ENCODE measurements at places on chromosomes 13 and 19.

DNA sequence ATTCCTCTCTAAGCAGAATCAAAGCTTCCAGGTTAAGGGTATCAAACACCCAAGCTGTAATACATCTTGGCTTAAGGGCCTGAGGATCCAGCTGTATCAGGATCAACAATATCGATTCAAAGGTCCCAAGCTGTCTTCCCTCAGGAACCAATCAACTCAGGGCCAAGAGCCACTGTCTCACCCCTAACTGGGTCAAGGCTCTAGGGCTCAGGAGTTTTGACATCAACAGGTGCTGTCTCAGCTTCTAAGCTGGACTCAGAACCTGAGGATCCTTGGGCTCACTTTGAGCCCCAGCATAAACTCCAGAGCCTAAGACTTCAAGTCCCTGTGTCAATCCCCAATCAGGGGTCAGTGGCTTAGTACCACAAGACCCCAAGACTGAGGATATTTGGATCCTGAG, 917 bp downstream of the FBXW9 start:
- DNase-seq, result no peak

DNA sequence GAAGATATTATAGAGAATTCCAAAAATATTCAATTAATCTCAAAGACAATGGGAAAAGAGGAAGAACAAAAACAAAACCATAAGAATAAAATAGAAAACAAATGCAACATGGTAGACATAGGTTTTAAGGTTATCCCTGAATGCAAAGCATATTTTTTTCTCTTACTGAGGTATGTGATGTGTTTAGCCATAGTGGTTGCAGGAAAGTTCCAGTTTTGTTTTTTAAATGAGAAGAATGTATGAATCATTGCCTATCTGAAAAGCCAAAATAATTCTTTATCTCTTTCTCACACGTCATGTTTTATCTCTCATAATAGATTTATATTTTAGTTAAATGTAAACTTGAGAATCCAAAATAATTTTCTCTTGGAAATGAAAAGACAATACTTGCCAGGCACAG, 2591.7 kb upstream of the PCDH20 start:
- no peak for DNase-seq

DNA sequence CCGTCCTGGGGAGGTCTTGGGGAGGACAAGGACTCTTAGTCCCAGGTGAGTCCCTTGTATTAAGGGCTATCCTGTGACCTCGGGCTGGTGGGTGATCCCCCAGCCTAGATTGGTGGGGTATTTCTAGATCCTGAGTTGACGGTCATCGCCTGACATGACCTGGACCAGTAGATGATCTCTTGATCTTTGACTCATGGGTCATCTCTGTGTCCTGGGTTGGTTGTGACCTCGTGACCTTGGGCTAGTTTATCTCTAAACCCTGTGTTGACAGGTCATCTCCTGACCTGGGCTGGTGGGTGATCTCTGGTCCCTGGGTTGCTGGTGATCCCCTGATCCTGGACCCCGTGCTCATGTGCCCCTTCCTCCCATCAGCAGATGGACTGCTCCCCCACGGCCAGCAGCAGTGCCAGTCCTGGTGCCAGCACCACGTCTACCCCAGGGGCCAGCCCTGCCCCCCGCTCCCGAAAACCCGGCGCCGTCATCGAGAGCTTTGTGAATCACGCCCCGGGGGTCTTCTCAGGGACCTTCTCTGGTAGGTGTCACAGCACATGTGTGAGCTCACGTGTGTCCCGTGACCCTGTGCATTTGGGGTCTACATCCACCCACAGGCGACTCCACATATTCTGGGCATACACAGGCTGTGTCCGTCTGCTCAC, 6.3 kb downstream of the MIDN start:
- no peak for DNase-seq

DNA sequence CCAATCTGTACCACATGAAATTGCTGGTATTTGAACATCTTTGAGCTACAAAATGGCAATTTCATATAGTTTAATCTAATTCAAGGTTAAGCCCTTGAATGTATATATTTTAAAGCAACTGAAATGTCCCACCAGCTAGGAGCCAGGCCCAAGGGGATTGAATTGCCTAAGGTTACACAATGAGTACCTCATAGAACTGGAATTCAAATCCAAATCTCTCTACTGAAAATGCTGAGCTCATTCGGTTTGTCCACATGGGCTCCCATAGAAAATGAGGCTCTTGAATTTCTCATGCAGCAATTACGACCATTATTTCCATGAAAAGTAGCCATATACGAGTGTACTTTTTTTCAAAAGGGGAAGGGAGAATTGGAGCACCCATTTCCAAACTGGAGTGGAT, 31.5 kb upstream of the FNDC3A start:
- DNase-seq, result no peak

DNA sequence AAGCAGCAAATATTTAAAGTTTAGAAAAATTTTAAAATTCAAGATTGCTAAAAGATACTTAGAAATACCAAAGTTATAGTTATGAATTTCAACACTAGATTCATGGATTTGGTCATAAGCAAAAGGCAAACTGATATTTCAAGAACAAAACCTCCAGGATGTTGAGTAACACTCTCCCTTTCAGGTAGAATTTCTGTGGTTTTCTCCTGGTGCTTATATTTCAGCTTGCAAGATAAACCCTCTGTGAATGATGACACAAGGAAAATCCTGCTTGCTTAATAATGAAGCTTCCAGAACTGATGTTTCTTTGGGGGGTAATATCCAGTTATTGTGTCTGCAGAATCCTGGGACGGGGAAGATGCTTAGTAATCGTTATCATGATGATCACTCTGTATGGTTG, 320.3 kb upstream of the EDNRB start:
- DNase-seq, result no peak

- DNase-seq, result no peak
These were observed 29.1 kb downstream of the SHISA2 start for GRCh38 chr13:26022538-26023292.

- peak; percentile 22 for DNase-seq
These were observed 41.7 kb upstream of the CEACAM20 start for GRCh38 chr19:44570984-44571684.

DNA sequence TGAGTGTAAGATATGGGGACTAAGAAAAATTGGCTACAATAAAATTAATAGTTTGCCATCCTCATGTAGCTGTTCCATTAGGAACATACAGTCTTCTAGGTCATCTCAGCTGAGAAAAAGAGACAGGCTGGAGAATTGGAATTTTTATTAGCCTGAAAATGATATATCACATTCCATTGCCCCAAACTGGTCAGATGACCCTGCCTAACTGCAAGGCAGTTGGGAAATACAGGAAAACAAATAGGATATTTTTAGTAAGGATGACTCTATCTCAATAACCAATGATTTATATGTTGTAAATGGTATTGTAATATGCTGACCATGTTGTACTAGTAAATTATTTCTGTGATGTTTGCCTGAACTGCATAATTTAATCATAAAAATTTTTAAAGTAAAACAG, 673.8 kb downstream of the PCDH9 start:
- DNase-seq, result no peak

DNA sequence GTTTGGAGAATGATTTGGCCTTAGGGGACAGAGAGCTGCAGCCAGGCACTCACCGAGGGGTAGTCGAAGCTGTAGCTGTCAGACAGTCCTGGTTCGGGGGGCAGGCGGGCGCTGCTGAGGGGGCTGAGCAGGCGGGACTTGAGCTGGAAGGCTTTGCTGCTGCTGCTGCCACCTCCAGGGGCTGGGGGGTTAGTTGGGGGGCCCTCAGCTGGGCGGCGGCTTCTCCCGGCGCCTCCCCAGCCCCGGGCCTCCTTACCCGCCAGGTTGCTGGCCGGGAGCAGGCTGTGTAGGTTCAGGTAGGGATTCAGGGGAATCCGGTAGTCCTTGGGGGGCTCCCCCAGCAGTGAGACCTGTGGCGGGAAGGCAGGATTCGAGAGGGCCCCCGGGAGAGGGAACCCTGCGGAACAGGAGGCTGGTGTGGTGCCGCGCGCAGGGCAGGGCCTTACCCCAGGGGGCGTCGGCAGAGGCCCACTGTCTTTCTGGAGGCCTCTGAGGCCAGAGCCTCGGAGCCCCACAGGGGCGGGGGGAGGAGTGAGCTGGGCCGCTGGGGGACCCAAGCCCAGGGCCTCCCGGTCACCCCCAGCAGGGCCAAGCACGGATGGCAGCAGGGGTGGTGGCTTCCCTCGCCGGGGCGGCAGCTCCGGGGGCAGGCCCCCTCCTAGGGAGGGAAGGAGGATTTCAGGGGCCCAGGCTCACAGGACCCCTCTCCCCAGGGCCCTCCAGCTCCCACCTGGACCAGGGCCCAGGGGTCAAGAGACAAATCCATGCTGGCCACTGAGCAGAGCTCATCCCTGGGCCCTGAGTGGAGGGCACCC, 5.0 kb upstream of the FDX2 start:
- DNase-seq, result no peak

DNA sequence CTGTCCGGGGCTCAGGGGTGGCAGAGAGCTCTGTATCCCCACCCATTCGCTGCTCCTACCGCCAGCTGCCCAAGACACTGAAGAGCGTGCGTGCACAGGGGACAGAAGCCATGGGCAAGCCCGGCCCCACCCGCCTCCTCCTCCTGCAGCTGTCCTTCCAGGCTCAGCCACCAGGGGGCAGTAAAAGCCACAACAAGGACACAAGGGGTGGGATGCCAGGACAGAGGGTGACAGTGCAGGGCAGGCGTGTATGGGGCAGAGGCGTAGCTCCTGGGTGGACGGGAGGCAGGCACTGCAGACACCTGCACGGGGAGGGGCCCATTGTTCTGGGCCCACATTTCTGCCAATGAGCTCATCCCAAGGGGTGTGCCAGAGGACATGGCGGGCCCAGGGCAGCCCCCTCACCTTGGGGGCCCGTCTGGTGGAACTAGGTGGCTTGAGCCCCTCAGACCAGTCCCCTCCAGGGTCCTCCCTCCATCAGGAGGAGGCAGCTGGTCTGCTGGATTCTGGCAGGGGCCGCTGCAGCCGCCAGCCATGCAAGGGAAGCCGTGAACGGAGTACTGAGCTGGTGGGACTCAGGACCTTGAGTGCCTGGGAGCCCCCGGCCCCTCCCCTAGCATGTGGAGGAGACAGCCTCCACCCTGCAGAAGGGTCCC, 61.2 kb downstream of the MLLT1 start:
- DNase-seq, result peak; percentile 65

DNA sequence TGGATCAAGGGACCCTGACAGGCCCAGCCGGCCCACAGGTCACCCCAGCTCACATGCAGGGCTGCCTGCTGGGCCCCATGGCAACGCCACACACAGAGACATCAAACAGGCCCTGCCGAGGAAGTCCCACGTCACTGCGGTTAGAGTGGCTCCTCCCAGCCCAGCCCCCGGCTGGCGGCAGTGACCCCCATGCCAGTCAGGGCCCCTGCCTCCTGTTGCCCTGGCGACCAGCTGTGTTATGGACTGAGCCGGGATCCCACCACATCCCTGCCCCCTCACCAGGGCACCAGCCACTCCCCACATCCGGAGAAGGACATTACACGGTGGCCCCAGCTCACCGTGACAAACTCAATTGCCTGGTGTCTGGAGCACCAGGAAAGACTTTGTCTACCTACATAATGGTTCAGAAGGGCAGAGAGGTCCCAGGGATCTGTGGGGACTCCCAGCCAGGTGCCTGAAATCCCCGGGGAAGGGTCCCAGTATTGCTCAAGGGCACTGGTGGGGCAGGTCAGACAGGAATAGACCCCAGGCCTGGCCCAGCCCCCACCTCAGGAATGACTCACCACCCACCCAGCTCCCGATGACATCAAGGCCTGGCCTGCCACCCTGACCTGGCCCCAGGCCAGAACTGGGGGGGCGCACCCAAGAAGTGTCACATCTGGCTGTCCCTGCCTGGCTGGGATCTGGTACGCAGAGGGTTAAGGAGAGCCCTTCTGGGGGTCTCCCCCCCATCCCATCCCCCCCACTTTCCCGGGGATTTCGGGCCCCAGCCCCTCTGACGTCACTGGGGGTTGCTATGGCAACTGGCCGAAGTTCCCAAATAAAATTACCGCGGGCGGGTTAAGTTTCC, 30.2 kb upstream of the NANOS3 start:
- peak; percentile 54 for DNase-seq
